ENCODE measurements at places on chromosomes 4 and X.
A peak's percentile ranks its signal among the peaks of the same experiment; 100 is the strongest.

- DNase-seq: no peak
Measured at GRCh38 chrX:47227334-47227583, 5.5 kb upstream of the USP11 start.

GRCh38 chr4:80185787-80186548 is 11.3 kb upstream of the PRDM8 start:
- no peak for DNase-seq

DNA sequence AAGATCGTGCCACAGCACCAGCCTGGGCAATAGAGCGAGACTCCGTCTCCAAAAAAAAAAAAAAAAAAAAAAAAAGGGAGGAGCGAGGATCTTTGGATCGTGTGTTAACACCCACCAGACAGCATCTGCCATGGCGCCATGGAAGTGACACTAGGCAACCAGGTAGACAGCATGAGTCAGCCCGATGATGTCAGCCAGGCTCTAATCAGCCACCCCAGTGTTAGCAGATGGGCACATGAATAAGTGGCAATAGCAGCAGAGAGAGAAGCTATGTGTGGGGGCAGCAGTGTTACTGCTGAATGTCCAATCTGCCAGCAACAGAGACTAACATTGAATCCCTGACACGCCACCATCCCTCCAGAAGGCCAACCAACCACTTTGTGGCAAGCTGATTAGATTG is 6.6 kb downstream of the SYN1 start:
- peak; percentile 16 for DNase-seq

DNA sequence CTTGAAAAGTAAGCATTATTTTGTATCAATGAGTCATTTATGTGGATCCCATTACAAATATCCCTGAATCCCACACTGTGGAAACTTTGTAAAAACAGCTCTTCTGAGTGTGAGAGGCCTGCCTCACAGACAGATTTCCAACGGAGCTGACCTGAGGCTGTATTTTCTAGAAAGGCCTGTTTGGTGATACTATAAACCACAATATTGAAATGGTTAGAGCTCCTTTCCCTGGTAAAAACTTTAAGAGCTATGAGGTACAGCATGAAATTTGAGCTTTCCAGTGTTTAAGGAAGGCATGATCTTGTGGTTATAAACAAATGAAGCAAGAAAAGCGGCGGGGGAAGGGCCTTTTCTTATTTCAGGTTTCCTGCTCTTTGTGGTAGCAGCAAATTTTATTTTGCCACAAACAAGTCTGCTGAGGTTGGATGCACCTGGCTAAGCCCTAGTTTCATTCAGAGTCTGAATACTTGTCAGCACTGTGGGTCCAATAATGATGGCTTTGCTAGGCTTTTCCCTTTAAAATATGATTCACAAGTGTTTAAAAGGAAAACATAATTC is 86.8 kb upstream of the ETNPPL start:
- no peak for DNase-seq

DNA sequence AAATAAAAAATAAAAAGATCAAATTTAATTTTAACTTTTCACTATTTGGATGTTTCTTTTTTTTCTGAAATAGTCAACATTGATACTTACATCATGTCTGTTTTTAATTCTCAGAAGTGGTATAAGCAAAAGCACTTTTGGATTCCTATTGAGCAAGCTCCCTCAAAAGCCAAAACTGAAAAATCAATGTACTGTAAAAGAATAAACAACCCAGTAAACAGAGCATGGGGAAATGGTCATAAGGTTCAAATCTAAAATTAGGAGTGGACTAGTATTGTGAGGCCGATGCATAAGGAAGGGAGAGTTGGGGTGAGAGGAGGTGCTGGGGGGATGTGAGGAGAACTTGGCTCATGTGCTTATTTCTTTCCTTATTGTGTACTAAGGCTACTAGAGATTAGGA is 37.9 kb downstream of the NUDT6 start:
- DNase-seq: no peak

GRCh38 chr4:85953651-85954018 is 406.2 kb downstream of the MAPK10 start:
- DNase-seq: no peak

- no peak for DNase-seq
Measured at GRCh38 chrX:54964766-54965497, 29.1 kb downstream of the PFKFB1 start.

DNA sequence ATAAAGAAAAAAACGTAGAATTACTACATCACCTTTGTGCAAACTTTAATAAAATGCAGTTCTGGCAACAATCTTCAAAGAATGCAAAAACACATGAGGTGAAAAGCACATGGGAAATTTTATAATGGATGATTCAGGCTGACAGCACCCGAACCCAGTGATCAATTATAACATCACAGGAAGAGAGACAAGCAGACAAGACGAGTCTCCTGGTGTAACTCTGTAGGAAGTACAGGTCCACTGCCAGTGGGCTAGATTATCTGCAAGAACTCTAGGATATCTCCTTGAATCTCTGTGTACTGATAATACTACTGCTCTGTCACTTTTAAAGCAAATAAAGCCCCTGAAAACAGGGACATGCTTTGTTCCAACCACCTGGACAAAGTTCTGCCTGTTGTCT is 58.9 kb upstream of the NXF3 start:
- DNase-seq: no peak

DNA sequence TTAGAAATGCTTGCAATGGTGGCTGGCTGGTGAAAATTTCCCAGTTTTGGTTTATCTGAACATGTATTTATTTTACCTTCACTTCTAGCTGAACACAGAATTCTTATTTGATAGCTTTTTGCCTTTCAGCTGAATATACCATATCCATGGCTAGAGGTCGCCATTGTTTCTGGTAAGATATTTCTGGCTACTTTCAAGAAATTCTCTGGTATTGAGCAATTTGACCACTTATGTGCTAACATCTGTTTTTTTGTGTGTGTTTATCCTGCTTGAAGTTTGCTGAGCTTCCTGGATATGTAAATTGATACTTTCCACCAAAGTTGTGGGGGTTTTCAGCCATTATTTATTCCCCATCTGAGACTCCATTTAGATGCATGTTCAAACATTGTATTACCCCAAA is 75.4 kb downstream of the FBXW7 start:
- DNase-seq: no peak

DNA sequence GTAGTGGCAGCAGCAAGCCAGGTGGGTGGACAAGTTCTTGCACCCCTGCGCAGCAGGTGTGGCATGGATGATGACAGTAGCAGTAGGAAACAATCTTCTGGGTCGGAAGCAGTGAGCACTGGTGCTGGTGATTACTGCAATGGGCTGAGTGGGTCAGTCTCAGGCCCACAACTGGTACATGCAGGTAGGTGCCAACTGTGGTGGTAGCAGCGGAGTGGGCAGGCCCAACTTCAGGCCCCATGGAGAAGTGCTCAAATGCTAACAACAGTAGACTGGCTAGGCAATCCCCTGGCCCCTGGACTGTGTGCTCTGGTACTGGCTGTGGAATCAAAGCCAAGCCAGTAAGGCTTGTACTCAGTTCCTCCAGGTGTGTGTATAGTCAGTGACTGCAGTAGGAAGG is 413.7 kb downstream of the PDGFC start:
- no peak for DNase-seq

GRCh38 chr4:134518574-134519217 is 317.1 kb upstream of the PABPC4L start:
- no peak for DNase-seq

- no peak for DNase-seq
Measured at GRCh38 chrX:148574237-148574973, 74.0 kb downstream of the AFF2 start.

GRCh38 chrX:65985922-65986588 is 53.8 kb downstream of the VSIG4 start:
- no peak for DNase-seq

DNA sequence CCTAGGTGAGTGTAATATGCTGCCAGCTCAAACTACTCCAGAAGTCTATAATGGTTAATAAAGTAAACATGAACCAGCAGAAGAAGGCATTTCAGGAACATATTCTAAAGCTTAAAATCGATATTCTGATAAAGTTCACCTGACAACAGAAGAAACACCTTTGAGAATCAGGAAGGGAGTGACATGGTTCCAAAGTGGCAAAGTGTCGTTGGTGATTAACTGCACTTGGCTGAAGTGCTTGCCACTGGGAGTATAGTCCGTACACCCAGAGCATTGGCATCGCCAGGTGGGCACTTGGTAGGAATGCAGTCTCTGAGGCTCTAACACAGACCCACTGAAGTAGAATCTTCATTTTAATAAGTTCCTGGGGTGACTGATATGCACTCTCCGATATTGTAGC is 76.0 kb upstream of the H2AZ1 start:
- DNase-seq: no peak

- no peak for DNase-seq
Measured at GRCh38 chr4:56462157-56462556, 5.3 kb upstream of the SRP72 start.

GRCh38 chr4:99002279-99002678 is 6.8 kb downstream of the METAP1 start:
- no peak for DNase-seq

- DNase-seq: no peak
Measured at GRCh38 chrX:55695227-55696018, 22.1 kb upstream of the RRAGB start.

DNA sequence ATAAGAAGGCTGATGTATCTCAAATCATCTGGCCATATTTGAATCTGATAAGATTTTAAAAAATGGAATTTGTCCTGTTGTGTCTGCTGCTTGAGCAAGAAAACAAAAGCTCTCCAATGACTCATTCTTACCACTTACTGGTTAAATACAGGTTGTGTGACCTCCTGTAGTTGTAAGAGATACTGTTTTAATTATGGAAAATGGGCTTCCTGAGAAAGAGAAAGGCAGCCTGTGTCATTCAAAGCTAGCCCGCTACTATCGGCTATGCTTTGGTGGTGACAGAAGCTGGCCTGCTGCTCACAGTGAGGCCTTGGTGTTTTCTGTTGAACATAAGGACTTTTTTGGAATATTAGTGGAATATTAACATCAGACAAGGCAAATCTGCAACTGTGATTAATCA is 1722.1 kb upstream of the PCDH10 start:
- no peak for DNase-seq

- DNase-seq: no peak
Measured at GRCh38 chr4:182449930-182450439, 206.8 kb downstream of the TENM3 start.

DNA sequence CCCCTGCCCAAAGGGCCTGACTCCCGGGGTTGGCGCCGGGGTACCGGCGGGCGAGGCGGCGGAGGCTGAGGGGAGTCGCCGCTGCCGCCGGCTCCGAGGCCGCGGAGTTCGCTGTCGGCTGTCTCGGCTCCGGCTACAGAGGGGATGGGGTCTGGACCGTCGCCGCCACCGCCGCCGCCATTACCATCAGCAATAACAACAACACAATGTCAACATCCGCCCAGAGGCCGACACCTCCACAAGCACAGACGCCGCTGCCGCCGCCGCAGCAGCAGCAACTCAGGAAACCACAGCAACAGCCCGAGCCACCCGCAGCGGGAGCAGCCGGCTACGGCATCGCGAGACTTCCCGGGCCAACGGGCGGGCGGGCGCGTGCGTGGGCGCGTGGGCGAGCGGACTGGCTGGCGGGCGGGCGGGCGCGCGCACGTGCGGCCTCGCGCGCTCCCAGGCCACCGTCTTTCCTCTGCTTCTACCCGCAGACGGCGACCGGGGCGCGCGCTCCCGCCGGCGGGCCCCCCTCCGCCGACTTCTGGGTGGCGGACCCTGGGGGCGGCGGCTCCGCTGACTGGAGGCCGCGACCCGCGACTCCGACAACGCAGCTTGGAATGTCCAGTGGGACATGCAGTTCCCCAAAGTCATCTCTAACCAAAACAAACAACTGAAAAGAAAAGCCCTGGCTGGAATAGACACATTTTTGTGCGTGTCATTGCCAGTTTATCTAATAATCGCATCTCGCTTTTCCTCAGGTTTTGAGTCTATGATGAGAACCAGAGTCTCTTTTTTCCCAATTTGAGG is at the start of gene CHIC2:
Gene CHIC2, minus strand, starts transcription at position 289 of the 795 bp plus-strand sequence. CDS start 305 bp downstream, outside the sequence.
- peak; percentile 59 for DNase-seq

- DNase-seq: no peak
Measured at GRCh38 chrX:102604327-102604726, 5.0 kb downstream of the ARMCX5 start.

- DNase-seq: no peak
Measured at GRCh38 chrX:19005909-19006308, 22.0 kb upstream of the PHKA2 start.

DNA sequence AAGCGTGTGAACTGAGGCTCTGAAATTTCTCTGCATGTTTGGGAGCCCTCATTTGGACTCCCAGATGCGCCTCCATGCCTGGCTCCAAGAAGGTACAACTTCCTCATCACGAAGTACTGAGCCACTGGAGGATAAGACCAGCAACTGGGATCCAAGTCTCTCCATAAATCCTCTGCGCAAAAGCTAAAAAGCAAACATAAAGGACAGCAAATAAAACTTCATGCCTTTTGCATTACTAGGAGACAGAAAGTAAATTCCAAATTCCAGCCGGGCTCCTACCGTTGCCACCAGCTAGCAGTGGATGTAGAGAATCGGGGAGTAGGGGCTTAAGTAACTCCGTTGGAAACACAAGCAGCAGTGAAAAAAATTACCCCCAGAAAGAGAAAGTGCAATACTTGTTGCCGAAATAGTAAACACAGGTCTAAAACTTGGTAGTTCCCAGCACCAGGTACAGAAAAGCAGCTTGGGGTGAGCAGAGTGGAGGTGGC is 477.1 kb upstream of the TENM3 start:
- no peak for DNase-seq

GRCh38 chrX:154370300-154371016 is 4.0 kb downstream of the FLNA start:
- no peak for DNase-seq

Data from caudate nucleus (tissue), 63 donors.